ENCODE measurements at places on chromosomes 6 and 20.

DNA sequence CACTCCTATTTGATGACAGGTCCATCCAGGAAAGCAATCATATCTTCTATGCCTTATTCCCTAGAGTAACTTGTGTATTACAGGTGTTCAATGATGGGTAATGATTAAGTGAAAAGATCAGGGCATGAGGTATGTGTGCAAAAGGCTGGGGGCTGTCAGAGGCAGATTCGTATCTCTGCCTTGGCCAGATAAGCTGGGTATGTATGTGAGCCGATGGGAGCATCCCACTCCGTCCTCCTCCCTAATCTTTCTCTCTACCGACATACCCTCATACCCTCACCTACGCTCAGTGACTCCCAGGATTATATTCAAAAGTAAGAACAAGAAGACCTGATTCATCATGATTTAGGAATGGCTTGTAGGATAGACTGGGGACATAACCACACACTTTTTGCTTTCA lies 238.7 kb downstream of the PLCB1 start:
- DNase-seq, result no peak

- no peak for DNase-seq
Measured at GRCh38 chr20:2305946-2306345, 10.1 kb downstream of the TGM3 start.

DNA sequence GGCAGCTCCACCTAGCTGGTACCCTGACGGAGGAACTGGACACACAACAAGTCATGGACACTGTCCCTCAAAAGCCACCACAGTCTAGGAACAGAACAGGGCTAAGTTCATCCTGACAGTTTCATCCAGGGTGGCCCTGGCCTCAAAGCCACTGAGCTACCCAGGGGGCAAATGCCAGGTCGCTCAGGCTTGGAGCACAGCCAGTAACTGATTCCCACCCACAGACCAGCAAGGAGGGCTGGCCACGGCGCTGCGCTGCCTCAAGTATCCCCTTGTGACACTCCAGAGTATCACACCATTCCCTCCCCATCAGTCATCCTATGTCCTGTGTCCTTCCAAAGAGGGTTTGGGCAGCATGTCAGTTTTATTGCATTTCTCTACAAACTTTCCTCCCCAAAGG lies 72.2 kb downstream of the GINS1 start:
- DNase-seq, result no peak

GRCh38 chr6:151160929-151161757 lies 78.6 kb upstream of the AKAP12 start:
- DNase-seq, result peak; percentile 23

- peak; percentile 24 for DNase-seq
Measured at GRCh38 chr20:51531141-51531710, 11.3 kb downstream of the NFATC2 start.

GRCh38 chr6:27143474-27144026 lies 104.0 kb upstream of the PRSS16 start:
- no peak for DNase-seq

GRCh38 chr6:21665392-21666200 lies 72.0 kb downstream of the SOX4 start:
- no peak for DNase-seq

DNA sequence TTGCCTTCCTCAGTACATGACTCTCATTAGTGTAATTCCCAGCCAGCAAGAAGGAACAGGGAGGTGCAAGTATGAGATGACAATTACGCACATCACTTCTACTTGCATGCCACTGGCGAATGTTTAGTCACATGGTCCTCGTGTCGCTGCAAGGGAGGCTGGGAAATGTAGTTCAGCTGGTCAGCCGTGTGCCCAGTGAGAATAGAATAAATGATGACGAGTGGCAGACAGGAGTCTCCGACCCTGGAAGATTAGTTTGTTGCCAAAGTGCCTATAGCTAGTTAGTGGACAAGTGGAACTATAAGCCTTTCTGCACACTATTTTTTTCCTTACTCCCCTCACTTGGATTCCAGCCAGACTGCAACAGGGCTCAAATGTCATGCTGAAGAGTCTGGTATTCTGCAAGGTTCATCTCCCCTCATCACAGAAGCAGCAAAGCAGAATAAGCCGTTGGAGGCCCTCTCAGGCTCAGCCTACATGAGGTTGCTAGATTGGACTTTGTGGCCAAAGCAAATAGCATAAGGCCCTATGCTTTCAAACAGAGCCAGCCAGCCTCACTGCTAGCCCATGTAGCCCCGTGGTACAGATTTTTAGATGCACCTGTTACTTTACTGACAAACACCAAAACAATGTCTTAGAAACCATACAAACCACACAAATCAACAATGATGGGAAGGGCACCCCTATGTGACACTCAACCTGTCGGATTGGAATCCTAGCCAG lies 9.7 kb downstream of the LINC00237 start:
- peak; percentile 4 for DNase-seq

DNA sequence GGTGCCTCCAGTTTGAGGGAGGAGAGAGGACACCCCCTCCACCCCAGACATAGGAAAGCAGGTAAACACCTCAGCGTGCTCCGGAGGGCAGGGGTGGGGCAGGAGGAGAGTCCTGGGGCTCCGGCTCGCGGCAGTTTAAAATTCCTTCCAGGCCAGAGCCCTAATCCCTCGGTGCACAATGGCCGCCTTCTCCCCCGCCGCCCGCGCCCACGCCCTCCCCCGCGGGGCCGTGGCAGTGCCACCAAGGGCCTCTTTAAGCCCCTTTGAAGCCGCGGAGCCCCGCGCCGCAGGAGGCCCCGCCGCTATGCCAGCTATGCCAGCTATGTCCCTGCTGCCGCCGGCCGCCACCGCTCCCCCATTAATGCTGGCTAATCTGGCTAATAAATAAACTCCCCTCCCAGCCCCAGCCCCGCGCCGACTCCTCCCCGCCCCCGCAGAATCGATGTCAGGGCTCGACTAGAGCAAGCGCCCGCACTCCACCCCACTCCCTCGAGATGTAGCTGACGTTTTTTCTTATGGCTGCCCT lies 125.1 kb downstream of the MRPL14 start:
- peak; percentile 51 for DNase-seq

DNA sequence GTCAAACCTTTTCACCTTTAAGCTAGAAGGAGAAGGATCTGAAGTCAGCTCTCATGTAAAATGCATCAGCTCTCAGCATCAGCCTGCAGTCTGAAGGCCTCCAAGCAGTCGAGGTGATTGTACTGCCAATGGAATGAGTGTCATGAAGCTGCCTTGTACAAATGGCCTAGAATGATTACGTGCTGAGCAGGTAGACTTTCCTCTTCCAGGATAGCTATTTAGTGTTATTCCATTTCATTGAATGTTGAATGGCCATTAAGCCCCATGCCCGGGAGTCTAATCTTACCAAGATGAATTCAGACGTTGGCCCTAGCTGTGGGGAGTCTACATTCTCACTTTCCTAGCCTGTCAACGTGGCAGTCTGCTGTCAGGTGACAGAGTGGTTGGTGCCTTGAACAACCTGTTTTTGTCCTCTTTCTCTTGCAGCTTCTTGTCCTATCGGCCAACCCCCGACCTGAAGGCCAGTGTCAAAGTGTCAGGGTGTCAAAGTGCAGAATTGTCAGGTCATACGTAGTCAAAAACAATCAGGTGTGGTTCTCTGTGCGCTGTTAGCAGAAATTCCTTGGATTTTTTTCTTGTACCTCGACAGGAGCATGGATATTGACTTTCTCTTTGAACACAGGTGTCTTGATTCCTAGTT lies 95.2 kb upstream of the TIAM2 start:
- no peak for DNase-seq

DNA sequence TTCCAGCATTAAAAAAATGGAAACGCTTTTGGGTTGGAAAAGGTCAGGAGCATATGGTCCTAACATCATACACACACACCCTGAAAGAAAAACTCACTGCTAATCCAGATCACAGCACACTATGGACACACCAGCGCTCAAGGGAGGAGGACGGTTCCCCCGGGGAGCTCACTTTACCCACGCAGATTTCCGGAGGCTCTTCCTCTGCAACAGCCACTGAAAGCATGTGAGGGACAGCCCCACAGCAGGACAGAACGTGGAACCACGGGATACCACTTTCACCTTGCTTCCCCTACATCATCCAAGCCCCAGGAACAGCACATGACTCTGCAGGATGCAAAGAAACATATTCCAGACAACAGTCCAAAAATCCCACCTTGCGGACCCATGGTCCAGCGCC lies 13.2 kb downstream of the SNHG17 start:
- DNase-seq, result no peak

DNA sequence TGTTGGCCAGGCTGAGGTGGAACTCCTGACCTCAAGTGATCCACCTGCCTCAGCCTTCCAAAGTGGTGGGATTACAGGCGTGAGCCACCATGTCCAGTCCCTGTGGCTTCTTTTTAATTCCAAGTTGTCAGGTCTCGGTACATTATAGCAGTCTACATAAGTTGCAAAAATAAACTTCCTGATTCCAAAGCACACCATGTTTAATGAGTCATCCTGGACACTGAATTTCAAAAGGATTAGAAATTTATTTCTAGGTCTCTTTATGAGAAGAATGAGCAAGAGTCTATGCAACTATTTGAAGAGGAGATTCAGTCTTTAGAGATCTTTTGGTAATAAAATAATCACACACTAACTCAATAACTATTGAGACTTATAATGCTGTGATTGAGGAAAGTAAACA lies 63.9 kb upstream of the MCHR2 start:
- peak; percentile 22 for DNase-seq

DNA sequence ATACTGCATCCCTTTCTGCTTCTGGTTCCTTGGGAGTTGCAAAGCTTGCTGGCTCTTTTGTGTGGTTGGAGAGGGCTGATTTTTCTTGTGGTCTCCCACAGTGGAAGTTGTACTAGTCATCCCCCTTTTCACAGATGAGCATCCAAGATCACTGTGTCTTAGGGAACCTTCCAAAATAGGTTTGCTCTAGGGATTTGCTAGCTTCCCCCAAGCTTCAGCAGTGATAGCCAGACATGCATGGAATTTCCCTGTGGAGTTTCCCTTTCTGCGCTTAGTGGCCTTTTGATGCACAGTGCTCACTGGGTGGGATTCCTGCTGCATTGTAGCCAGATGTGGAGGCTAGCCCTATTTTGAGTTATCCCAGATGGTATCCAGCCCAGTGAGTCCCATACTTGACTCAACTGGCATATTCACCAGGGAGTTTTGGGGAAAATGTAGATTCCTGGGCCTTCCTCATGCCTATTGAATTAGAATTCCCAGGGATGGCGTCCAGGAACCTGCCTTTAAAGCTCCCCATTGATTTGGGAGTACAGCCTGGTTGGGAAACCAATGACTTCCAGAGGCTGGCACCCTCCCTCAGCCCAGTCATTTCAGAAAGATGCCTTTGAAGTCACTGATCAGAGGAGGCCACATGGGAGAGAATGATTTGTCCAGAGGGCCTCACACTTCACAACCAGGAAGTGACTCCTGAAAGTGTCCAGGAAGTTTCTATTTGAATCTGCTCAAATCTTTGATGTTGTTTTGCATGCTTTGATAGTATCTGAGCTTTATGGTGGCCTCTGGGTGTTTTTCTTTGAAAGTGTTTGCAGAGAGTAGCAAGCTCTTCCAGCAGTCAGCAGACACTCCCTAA lies 25.9 kb downstream of the PPARD start:
- peak; percentile 92 for DNase-seq

DNA sequence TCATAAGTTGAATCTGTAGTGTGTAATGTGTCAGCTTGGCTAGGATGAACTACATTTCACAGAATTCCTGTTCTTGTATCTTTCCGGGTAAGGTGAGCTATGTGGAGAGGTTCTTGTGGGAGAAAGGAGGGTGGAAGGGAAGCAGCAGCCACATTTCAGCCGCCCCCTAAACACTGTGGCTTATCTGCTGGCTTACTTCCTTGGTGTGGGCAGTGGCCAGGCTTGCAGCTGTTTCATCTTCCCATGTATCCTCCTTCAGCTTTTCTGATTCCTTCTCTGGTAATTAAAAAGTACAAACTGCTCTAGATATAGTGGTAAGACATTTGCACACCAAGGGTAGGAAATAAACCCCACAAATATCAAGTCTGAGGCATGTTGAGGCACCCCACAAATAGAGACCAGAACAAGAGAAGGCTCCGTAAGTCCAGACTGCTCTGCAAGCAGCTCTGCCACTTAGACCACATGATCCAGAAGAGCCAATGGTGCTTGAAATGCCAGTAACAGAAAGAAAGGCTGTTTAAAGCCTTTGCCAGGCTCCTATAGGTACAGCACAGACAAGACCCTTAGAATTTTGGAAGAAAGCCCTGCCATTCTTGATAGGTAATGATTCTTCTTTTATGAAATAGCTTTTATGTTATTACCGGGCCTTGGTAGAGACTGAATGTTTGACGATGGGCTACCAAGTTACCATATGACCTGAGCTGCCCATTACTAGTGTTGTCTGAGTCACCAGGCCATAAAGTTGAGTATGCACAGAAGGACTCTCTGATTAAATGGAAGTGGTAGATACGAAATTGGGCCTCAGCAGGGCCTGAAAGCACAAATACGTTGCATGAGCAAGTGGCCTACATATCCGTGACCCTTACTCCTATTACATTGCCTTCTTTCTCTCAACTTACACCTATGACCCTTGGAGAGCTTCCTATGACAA lies 215.0 kb upstream of the SGK1 start:
- no peak for DNase-seq

DNA sequence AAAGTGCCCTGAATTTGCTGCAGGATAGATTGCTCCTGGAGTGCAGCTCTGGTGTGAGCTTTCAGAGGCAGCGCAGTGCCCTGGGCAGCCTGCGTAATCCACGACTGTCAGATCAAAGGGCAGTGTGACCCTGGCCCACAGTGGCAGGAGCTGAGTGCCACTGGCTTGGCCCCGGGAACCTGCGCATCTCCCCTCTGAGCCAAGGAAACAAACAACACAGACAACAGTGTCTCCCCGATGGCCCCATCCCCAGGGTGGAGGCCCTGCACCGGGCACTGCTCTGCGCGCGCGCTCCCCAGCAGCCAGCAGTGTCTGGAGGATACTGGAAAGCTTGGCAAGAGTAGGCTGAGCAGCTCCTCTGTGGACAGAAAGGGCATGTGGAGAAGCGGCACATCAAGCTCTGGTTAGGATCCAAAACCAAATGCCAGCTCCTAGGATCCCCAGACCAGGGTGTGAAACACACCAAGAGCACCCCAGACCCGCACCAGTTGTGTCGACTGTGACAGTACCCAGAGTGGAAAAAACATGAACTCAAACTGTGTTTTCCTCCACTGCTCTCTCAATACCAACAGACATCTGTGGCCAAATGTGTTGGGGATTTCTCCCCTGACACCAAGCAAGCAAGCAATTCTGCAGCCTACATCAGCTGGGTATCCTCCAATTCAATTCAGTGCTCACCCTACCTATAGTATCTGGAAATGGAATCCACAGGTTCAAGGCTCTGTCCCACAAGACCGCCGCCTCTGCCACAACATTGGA lies 26.7 kb downstream of the RBCK1 start:
- DNase-seq, result no peak

All from fibroblast of skin of right quadriceps (primary cell).